Thoracic aorta (tissue), 2 donors: ENCODE measurements at places on chromosomes 16 and 17. TPM values are rescaled to one million over a fixed set of nuclear protein-coding genes. Genes with fewer than 3 reads are reported as not detected.

The FOXN1 gene
- total RNA-seq = not detected

DNA sequence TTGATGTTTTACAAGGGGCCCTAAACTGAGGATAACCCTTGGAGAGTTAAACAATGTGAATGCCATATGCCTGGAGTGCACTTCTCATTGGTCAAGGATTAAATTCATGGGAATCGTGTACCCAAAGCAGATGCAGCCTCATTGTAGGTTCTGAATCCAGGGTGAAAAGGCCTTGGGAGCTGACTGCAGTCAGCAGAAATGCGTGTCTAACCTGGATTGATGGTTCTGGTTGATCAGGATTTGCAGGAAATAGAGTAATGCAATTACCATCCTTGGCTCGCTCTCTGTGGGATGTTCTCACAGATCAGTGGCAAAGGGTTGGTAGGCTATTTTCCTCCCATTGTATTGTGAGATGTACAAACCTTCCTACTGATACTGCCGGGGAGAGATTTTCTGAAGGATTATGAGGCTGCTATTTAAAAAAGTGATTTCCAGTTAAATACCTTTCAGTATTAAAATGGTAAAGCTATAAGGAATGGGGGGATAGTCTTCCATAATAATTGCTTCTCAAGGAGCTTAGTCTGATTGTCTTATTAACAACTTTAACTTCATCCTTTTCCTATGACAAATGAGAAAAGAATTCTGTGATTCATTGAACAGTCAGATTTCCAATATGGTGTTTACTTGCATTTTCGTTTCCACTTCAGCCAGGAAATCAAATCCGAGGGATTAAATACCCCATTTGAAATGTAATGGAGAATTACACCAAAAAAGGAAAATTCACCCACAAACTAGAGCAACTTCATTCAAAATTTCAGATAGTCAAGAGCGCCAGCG is 1028.1 kb upstream of the EEF2KMT start:
- no peak for DNase-seq

DNA sequence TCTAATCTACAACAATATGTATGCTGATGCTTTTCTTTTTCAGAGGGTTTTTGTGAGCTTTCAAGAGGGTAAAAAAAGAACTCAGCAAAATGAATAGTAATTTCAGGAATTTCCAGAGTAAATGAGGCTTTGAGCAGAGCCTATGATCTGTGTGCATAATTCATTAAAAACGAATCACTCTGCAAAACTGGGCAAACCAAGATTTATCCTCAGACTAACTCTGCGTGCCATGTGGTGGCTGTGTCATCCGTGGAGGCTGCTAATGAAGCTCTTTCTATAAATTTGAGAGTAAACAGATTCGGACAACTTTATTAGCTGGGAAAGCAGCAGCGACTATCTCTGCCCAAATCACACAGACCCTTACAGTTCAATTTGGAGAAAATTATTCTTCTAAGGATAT is 83.8 kb downstream of the FOXL1 start:
- DNase-seq = no peak

- DNase-seq = no peak
Observed at GRCh38 chr16:16983582-16983981, 487.2 kb downstream of the XYLT1 start.

The VTN gene
- 1.1 TPM for total RNA-seq

GRCh38 chr17:74873874-74874614 is 1.2 kb upstream of the FDXR start:
- no peak for DNase-seq

DNA sequence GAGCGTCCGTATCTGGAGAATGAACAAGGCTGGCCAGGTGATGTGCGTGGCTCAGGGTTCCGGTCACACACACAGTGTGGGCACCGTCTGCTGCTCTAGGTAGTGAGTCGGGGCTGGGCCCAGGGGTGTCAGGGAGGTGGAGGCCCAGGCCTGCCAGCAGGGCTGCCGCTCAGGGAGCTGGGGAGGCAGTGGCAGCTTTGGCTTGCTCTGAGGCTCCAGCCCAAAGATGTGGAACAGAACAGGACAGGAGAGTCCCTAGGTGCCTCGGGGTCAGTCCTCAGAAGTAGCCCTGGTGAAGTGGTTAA is 4.3 kb downstream of the TBL3 start:
- no peak for DNase-seq

GRCh38 chr17:79837888-79838521 is 1.2 kb downstream of the CBX4 start:
- no peak for DNase-seq

DNA sequence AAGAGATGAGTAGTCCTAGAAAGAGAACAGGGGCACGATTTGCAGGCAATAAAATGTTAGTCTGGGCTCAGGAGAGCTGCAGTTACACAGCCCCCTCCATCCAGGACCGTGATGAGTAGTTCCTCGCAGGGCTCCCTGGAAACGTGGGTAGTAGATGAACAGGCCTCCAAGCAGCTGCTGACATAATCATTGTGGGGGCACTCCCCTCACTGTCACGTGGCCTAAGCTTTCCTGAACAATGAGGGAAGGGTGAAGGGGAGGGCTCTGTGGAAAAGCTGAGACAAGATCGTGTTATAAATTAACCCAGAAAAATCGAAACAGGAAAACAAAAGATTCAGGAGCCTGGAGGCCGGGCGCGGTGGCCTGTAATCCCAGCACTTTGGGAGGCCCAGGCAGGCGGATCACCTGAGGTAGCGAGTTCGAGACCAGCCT is 1.3 kb upstream of the PER1 start:
- peak; percentile 73 for DNase-seq

- DNase-seq = no peak
Observed at GRCh38 chr16:3509470-3509928, 8.7 kb downstream of the CLUAP1 start.

DNA sequence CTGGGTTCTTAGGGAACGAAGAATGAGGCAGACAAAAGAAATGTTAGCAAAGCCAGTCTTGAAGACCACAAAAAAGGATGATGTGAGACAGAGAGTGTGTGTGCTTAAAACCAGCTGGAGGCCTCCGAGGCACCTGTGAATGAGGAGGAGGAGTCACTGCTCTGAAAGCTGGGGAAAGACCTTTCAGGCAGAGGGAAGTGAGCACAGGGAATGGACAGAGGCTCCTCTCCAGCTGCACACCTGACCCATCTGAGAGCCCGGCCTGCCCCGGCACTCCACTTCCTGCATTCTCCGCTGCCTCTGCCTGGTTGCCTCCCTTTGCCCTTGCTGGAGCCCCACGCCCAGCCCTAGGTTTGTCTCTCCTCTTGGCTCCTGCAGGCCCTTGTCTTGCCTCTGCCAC is 55.2 kb upstream of the SREBF1 start:
- DNase-seq = no peak

DNA sequence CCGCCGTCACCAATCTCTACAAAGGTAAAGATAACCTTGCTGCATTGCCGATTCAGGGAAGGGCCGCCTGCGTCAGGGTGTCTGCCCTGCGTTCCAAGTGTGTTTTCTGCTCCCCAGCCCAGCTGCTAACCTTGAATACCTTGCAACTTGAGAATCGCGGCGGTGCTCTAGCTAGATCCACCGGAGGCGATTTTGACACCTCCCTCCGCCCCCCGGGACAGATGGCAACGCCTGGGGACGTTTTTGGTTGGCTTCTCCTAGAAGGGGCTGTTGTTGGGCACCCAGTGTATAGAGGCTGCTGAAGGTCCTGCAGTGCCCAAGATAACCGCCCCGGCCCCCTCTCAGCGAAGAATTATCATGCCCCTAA is 1.5 kb downstream of the HAPSTR1 start:
- no peak for DNase-seq

The IFI35 gene
- 34.8 TPM for total RNA-seq

DNA sequence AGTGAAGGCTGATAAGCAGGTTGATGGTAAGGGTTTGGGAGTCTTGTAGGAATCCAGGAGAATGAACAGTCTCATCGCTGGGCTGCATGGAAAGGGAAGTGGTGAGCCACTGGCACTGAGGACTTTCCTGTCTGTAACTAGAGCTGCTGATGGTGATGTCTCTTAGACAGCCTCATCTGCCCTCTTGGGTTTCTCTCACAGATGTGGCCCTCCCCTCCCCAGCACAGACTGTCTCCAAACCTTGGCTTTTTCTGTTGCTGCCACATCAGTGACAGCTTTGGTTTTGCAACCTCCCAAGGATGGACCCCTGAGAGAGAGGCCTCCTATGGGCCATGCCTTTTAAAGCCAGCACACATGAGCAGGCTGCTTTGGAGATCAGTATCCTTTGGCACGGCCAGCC is 16.9 kb downstream of the PLCG2 start:
- DNase-seq = no peak

DNA sequence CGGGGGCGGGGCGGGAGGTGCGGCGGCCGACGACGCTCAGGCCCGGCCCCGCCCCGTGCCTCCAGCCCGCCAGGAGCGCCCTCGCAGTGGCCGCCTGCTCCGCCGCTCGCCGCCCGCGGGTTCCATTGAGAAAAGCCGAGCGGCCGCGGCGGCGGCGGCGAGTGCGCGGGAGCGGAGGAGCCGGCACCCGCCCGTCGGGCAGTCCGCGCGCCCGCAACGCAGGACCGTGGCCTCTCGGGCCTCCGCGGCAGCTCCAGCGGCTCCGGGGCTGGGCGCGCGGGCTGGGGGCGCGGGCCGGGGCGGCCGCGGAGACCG is at the start of gene ZFPM1:
Gene ZFPM1, plus strand, starts transcription at position 64 of the 315 bp plus-strand sequence. CDS start 359 bp downstream, outside the sequence.
- DNase-seq = no peak

The CCL23 gene
- total RNA-seq = not detected

- no peak for DNase-seq
Observed at GRCh38 chr16:48912360-48912759, 302.4 kb upstream of the N4BP1 start.

The CMTM2 gene
- total RNA-seq = 1.7 TPM

DNA sequence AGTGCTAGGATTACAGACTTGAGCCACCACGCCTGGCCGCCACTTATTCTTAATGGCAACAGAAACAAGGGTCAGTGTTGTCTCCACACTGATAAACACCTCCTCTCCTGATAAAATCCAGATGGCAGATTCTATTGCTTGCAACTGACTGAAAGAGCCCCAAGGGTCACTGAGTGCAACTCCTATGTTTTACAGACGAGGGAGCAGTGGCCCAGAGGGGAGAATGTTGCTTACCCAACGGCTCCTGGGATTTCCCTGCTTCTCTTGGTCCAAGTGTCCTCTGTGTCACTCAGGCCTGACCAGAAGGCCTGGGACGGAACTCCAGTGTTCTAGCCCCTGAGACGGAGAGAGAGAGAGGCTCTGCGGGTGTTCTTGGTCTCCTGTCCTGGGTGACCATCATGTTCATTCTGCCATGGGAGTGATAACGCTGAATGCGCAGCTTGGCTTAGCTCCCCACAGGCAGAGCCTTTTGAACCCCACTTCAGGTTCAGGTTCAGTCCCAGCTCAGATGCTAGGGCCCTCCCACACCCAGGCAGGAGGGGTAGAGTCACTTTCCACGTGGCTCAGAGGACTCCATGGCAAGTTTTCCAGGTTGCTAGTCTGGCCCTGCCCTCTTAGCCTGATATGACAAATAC is 77.3 kb upstream of the NLRP1 start:
- no peak for DNase-seq

The HSBP1 gene
- 15.0 TPM for total RNA-seq

GRCh38 chr16:30472328-30472942 is at the start of gene ITGAL:
ITGAL (plus strand) TSS chr16:30472742; CDS start chr16:30472838, 96 bp downstream.
- no peak for DNase-seq

GRCh38 chr17:61805399-61805798 is 57.9 kb downstream of the BRIP1 start:
- no peak for DNase-seq

- DNase-seq = no peak
Observed at GRCh38 chr17:7852262-7852670, 2.6 kb upstream of the TMEM88 start.

The LPO gene
- total RNA-seq = not detected

The CSH1 gene
- not detected for total RNA-seq

DNA sequence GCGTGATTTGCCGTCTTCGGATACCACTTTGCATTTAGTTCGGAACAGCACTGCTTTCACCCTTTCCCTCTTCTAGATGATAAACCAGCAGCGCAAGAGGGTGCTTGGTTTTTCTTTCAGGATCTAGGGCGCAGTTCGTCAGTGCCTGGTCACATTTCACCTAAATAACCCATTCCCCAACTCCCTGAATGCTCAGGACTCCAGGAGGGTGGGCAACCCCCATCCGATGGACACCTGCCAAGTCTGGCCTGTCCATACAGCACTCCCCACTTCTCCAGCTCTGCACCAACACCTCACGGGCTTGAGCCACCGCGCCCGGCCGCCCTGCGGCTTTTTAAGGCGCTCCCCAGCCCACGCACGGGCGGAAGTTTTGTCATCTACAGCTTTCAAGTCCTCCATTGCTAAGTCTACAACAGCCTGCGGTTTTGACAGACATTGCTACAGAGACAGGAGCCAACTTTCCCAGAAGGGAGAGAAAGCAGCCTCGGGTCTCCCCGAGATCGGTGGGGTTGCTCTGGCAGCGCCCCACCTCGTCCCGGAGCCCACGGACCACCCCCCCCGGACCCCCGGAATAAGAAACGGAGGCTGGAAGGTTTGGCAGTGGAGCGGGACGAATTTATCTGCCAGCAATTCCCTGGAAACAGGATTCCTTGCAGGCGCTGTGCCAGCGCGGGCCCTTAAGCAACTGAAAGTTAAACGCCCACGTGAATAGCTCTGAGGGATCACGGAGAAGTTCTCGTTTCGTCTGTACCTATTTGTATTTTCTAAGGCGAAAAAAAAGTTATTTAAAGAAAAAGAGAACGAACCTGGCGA is 38.6 kb upstream of the SLFN13 start:
- no peak for DNase-seq

DNA sequence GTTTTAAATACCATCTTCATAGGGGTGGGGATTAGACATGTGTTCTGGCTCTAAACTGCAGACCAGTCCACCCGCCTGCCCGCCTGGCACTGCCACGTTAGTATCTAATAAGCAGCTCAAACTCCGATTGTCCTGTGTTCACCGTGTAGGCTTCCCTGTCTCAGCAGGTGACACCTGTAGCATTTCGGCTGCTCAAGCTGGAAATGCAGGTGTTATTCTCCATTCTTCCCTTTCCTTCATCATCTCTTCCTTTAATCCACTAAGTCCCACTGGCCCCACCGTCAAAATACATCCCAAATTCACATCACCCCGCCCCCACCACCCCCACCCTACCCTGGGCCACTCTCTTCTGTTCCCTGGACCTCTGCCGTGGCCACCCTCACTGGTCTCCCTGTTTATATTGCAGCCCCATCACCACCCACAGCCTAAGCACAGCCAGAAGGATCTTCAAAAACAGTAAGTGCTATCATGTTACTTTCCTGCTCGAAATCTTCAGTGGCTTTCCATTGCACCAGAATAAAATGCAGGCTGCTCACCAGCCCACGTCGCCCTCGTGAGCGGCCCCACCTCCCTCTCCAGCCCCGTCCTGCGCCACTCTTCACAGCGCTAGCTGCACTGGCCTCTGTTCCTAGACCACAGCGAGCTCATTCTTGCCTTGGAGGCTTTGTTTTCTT is 65.1 kb downstream of the RTN4RL1 start:
- no peak for DNase-seq

The CAPN15 gene
- 96.6 TPM for total RNA-seq

DNA sequence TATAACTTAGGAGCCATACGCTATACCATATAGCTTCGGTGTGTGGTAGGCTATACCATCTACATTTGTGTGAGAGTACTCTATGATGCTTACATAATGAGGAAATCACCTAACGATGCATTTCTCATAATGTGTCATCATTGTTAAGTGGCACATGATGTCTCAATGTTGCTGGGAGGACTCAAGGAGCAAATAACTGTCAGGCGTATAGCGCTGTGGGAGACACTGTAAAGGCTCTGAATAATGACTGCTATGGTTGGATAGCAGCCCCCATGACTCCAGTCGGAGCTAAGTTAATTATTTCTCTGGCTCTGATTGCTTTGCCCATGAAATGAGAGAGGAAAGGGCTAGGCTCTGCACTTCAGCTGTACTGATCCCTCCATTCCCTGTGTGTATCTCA is 197.2 kb downstream of the RGS9 start:
- no peak for DNase-seq

- DNase-seq = no peak
Observed at GRCh38 chr17:10748531-10749181, 18.8 kb upstream of the TMEM220 start.

- DNase-seq = no peak
Observed at GRCh38 chr17:6094926-6095325, 24.7 kb downstream of the WSCD1 start.
